ENCODE measurements at places on chromosomes 1 and 21.

DNA sequence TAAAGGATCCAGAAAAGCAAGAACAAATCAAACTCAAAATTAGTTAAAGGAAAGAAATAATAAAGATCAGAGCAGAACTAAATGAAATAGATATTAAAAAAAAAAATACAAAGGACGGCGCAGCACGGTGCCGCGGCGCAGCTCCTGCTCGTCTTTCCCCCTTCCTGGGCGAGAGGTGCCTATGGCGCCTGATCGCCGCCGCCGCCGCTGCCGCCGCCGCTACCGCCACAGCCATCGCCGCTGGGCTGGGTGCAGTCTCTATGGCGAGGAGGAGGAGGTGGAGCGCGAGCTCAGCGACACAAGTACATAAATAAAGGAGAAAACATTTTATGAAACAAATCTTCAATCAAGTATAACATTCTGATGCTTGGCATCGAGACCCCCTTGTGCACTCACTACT, 77.6 kb upstream of the VANGL1 start:
- no peak for DNase-seq

- no peak for DNase-seq
These were observed 13.2 kb upstream of the VCAM1 start for GRCh38 chr1:100706296-100706695.

- no peak for DNase-seq
These were observed 7.1 kb downstream of the CYB561D1 start for GRCh38 chr1:109500941-109501381.

DNA sequence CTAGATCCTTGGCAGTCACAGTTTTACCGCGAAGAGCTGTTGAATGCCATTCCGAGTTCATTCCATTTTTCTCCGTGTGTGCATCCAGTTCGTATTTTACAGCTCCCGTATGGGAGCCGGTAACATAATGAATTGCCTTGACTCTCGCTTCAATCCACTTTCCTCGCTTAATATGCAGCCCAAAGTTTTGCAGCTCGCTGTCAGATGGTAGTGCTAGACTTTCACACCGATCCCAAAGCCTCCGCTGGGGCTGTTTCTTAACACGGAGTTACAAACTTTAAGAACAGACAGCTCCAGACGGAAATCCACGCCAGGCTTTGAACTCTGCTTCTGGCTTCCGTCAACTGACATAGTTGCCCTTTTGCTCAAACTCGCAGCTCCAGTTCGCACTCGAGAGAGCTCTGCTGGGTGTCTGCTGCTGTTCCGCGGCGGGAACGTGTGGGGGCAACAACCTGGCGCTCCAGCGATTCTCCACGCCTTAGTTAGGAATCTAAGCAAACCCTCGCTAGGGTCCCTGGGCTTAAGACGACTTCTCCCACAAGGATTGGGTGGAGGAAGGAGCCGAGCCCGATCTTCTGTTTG, 3.5 kb upstream of the ARID1A start:
- DNase-seq = peak; percentile 91

- no peak for DNase-seq
These were observed 41.2 kb upstream of the RIPK4 start for GRCh38 chr21:41808094-41808493.

DNA sequence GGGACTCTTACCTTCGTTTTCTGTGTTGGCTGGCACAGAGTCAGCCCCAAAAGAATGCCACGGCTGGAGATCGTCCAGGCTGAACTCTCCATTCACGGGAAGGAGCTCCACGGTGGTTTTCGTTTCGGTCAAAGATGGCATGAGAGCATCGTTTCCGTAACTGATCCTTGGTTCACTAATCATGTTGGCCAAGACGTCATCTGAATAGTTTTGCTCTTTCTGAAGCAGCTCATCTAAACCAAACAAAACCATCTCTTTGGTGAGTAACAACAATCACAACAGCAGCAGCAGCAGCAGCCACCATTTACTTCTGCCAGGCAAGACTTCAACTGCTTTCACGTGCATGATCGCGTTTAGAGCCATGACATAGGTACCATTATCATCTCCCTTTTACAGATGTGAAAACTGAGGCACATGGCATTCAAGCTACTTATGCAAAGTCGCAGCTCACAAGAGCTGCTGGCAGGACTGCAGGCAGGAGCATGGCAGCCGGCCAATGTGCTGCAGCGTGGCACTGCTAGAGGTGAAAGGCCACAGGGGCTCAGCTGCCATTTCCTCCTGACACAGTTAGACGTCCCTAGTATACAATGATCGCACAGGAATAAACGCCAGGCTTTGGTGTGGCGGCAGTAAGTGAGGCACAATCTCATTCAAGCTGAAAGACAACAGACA, 177.1 kb downstream of the GABPA start:
- no peak for DNase-seq
